ENCODE measurements at places on chromosomes 16 and 17.

DNA sequence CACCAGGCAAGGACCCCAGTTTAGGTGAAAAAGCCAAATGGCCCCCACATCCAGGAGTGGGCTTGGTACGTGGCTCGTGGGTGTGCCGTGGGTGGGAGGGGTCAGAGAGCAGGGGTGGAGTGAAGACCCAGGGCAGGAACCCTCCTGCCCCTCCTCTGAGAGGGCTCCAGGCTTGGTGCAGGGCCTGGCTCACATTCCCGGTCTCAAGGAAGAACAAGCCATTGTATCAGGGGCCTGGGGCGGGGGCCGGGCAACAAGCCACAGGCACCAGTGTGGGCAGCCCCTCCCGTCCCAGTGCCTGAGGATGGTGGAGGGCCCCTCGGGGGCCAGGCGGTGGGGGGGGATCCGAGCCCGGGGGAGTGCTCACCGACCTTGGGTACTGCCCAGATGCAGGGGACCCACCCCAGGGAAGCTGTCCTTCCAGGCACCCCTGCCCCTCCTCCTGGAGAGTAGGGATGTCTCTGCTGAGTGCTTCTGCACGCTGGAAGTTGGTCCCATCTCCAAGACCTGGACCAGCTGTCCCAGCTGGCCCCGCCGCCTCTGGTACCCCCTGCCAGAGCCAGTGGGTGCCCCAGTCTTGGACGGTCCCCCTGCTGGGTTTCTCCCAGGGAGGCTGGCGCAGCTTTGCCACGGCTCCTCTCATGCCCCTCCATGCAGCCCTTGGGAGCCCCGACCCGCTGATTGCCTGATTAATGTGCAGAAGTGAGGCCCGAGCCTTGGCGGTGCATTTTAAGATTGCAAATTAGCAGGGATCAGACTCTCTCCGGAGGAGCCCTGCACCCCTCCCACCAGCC lies 83.7 kb downstream of the RTN4RL1 start:
- DNase-seq, result no peak

DNA sequence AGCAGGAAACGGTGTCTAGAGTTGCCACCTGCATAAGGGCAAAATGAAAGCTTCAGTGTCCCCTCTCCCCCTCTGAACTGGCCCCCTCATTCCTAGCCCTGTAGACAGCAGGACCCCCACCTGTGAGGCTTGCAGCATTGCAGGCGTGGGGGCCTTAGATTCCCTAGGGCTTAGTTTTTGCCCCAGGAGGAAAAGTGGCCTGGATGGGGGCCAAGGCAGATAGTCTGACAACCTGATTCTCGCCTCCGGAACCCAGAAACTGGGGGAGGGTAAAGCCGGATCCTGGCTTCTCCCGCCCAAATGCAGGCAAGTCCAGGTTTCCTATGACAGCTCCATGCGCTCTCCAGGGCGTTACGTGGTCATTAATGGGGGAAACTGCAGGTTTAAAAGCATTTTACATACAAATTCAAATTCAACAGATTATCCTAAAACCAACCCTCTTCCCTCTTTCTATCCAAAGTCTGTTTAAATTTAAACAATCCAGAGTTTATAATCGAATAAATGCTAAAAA lies 678 bp upstream of the HOXB6 start:
- DNase-seq, result no peak

DNA sequence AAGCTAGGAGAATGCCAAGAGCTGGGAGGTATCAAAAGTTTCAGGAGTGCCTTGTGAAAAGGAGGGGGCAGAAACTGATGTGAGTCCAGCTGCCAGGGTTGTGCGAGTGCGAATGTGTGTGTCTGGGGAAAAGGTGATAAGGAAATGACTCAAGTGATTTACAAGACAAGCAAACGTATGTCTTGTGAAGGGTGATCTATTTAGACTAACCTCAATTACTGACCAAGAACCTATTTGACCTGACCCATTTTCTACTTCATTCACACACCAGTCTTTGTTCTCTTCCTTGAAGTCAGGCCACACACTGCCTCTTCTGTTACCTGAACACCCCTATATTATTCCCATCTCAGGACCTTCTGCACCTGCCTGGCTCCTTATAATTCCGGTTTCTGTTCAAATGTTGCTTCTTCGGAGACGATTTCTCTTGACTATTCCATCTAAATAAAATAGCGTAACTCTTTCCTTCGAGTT lies 1.0 kb downstream of the GDE1 start:
- peak; percentile 37 for DNase-seq

DNA sequence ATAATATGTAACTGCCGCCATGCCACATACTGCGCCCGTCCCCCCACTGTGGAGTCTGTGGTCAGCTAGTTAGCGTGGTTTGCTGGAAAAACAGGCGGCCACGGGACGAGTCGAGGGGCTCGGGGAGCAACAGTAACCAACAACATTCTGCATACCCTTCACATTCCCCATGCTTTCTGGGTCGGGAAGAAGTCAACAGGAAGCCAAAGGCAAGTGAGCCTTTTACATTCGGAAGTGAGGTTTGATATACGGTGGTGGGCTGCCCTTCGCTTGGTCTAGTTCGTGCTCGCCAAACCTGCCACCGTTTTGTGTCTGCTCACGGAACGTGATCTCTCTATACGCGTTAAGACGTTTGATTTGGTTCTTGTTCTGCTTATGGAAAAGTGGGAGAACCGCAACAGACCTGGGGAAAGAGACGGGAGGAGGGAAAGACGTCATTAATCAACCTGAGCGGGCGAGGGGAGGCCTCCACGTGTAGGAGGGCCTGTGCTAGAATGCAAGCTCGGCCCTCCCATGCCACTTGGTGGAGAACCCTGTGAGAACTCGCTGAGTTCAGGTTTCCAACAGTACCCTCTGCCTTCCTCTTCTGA lies 28.9 kb upstream of the CFAP20 start:
- no peak for DNase-seq

GRCh38 chr16:22721511-22722100 lies 92.4 kb upstream of the HS3ST2 start:
- DNase-seq, result no peak

DNA sequence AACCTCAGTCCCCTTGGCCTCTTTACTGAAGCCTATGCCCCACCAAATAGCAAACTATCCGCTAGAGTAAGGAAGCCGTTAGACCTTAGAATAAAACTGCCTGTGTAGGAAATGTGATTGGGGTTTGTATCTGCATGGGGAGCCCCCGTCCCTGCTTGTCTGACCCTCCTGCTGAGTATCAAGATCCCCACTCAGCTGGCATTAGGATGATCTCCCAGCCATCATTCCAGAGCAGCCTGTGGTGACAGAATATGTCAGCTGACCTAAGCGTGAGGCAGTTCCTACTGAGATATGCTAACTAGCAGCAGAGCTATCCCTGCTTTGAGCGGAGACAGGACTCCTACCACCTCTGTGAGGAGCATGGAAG lies 645 bp upstream of the GFOD2 start:
- peak; percentile 25 for DNase-seq

GRCh38 chr16:89593841-89594240 lies 18.3 kb downstream of the CPNE7 start:
- DNase-seq, result peak; percentile 58

DNA sequence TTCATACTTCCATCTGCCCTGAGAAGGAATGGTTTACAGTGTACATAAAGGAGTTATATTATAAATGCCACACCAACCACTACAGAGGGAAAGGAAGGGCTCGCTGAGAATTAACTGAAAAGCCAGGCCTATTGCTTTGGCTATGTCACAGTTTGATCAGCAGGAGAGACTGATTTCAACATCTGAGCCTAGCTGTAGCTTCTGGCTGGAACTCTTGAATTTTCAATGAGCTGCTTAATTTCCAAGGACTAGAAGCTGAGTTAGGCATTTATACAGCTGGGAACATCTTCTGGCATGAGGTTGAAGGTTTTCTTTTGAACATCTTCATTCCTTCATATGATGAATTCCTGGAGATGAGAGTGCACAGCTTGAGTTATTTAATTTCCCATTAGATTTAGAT lies 47.6 kb upstream of the GNAO1 start:
- DNase-seq, result no peak

DNA sequence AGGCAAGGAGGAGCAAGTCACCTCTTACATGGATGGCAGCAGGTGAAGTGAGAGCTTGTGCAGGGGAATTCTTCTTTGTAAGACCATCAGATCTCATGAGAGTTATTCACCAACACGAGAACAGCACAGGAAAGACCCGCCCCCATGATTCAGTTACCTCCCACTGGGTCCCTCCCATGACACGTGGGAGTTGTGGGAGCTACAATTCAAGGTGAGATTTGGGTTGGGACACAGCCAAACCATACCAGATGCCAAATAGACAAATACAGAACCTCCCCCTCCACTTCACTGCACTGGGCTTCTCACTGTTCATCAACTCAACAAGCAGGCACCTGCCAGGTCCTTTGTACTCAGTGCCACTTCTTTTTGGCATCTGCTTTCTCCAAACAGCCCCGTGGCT lies 100.2 kb downstream of the WSCD1 start:
- peak; percentile 4 for DNase-seq

- DNase-seq, result no peak
Measured at GRCh38 chr17:15649861-15650421, 30.4 kb upstream of the FBXW10B start.

- no peak for DNase-seq
Measured at GRCh38 chr16:30499284-30499683, 26.7 kb downstream of the ITGAL start.

GRCh38 chr17:41343029-41343428 lies 7.6 kb downstream of the KRT33A start:
- DNase-seq, result no peak

- no peak for DNase-seq
Measured at GRCh38 chr17:63491977-63492618, 15.2 kb downstream of the ACE start.

DNA sequence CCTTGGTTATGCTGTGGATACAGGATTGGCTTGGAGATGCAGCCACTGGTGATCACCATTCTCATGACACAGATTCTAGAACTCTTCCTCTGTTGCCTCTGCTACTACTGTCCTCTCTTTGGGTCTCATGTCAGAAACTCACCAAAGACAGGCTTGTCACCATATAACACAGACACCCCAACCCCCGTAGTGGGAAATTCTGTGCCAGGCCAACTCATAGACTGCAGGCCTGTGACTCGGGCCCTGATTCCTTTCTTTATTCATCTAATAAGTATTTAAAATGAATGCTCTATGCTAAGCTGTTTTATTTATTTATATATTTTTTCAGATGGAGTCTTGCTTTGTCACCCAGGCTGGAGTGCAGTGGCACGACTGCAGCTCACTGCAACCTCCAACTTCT lies 9.5 kb downstream of the CYB5D2 start:
- no peak for DNase-seq

DNA sequence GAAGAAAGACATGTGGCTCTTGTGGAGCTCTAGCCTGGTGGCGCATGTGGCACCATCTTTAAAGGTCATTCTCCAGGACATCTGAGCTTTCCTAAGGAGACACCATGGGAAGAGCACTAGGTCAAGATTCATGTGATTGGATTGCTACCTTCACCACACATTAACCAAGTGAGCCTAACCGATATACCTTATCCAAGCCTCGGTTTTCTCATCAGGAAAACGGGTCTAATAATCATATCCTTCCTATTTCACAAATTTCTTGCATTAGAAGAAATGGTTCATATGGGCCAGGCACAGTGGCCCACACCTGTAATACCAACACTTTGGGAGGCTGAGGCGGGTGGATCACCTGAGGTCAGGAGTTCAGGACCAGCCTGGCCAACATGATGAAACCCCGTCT lies 58.3 kb downstream of the TMEM186 start:
- DNase-seq, result no peak

DNA sequence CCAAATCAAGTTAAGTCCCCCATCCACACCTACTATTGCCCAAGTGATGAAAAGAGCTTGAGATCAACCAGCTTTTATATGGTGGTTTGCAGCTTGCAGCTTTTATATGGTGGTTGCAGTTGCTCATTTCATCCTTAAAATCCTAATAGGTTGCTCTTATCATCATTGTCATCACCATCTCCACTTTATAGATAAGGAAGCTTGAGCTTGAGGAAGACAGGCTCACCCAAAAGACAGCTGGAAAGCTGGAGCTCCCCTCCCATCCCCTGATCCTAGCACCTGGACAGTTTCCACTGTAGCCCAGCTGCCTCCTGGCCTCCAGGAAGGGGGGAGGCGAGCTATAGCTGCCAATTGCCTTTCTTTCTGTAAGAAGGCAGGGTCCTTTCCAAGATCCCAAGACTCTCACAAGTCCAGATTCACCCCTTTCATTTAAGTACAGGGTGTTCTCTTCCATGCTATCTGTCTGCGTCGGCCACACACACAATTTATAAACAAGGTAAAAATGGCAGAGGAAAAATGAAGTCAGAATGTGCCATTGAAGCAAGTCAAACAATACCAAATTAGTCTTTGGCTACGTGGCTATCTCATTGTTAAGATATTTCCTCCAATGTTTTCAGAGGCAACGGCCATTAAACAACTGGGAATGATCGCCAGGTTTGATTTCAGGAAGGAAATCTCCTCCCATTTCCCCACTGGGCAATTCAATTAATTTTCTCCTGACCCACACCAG lies 63.3 kb downstream of the PECAM1 start:
- DNase-seq, result no peak

DNA sequence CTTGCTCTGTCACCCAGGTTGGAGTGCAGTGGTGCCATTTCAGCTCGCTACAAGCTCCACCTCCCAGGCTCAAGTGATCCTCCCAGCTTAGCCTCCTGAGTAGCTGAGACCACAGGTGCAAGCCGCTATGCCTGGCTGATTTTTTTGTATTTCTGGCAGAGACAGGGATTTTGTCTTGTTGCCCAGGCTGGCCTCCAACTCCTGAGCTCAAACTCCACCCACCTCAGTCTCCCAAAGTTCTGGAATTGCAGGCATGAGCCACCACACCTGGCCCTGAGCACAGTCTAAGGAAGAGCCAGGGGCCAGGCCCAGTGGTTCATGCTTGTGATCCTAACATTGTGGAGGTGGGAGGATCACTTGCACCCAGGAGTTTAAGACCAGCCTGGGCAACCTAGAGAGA lies 21.8 kb upstream of the BCO1 start:
- DNase-seq, result no peak

- peak; percentile 58 for DNase-seq
Measured at GRCh38 chr16:85798901-85799496, 345 bp downstream of the EMC8 start.

DNA sequence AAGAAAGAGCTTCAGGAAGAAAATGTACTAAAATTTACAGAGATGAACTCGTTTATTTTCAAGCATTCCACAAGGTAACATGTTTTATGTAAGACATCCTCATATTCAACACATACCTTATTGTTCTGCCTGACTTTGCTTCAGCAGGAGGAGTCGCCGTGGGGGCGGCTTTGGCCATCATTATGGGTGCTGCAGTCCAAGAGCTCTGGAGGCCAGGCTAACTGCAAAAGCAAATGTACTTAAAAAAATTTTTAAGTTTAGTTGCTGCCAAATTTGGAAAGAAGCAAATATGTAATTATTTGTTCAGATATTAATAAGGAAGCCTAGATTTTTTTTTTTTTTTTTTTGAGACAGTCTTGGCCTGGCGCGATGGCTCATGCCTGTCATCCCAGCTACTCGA lies 4.1 kb upstream of the SPG7 start:
- no peak for DNase-seq

- no peak for DNase-seq
Measured at GRCh38 chr17:75061055-75061438, 14.0 kb downstream of the KCTD2 start.

GRCh38 chr16:57175896-57176295 lies 9.9 kb downstream of the PSME3IP1 start:
- DNase-seq, result no peak

All from activated CD8-positive, alpha-beta T cell treated with anti-CD3 and anti-CD28 coated beads for 36 hours (primary cell).